ENCODE measurements at places on chromosomes 4 and X.

DNA sequence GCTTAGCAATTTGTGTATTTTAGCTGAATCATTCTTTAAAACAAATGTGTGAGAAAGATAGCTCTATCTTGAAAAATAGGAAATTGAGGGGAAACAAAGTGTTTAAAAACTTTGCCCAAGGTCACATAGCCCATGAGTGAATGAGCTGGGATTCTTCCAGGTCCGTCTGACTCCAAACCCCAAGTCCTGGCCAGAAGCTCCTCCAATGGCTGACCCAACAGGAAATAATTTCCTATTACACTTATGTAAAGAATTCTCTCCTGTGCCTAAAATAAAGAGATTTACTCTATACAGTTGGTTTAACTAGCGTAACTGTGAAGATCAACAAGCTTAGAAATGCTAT is 287.6 kb downstream of the ARHGAP24 start:
- no peak for DNase-seq

DNA sequence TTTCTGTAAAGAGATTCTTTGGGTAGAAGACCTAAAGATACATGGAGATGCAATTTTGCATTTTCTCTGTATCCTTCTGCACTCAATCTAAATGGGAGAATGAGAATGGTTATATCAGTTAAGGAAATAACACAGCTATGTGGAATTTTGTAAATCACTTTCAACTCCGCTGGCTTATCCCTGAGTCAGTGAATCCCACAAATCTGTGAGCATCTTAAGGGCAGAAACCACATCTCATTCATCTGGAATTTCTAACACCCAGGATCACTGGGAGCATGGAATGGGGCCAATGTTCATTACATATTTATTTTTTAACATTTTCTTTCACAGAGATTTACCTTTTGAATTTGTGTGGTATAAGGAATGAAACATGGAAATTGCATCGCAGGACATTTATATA is 167.8 kb downstream of the CFAP47 start:
- no peak for DNase-seq

- no peak for DNase-seq
Observed at GRCh38 chr4:57124145-57124544, 14.0 kb upstream of the IGFBP7 start.

- no peak for DNase-seq
Observed at GRCh38 chr4:1246111-1246881, 2.6 kb downstream of the CTBP1 start.

DNA sequence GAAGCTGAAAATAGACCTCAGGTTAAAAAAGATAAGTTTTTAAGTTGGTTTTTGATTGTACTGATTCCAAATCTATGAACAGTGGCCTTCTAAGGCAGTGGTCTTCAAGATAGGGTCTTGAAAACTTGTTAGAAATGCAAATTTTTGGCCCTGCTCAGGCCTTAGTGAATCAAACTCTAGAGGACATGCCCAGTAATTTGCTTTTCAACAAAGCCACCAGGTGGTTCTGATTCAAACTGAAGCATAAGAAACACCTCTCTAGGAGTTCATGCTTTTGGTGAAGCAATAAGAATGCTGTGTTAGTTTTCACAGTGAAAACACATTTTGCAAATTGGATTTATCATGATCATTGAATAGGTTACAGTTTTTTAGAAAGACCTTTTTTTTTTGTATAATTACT is 1849.4 kb upstream of the AGA start:
- no peak for DNase-seq

DNA sequence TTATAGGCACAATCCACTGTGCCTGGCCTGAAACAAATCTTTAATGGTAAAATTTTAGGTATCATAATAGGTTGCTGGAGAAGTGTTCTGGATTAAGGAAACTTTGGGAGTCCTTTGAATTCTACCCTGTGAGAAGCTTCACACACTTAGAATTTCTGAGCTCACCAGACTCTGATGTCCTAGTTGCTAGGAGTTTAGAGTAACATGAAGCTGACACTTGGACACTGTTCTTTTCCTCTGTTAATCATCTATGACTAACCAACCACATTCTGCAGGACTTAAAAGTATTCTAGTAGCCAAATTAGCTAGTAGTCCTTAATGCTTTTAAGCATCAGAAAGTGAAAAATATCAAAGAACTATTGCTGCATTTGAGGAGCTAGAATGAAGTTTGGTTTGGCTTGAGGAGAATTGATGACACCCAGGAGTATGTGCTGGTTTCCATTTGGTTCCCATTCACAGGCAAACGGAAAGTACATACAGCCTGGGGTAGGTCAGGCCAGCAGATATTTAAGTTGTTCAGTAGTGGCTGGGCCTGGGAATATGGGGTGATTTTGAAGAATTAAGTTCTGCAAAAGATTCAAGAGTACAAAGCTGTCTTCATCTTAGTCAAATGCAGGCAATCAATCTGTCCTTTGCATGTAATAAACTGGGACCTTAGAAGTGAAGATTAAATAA is 38.8 kb upstream of the IGFBP7 start:
- no peak for DNase-seq

GRCh38 chr4:163693776-163694175 is 199.3 kb downstream of the TMA16 start:
- no peak for DNase-seq

GRCh38 chr4:175407926-175408325 is 404.1 kb downstream of the GPM6A start:
- no peak for DNase-seq

Data from GM10248 (cell line).